ENCODE measurements at places on chromosomes 2 and 18. TPM values are rescaled to one million over a fixed set of nuclear protein-coding genes. Genes with fewer than 3 reads are reported as not detected.

DNA sequence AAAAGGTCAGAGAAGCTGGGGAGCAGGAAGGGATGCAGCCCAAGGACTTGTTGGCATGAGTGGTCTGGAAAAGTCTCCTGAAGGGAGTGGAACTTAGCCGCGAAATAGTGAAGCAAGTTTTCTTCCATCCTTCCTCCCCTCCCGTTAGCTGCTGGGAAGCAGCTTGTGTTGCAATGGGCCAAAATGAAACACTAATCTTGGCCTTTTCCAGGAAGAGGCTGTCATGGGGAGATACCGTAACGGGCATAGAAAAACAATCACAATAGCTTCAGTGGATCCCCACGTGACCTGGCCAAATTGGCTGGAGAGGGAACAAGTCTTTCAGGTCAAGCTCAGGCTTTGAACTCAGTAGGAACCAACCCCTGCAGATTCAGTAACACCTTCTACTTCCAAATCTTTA lies 49.3 kb downstream of the SEMA4F start:
- no peaks in the 10 kb centered on the region for H3K36me3 ChIP-seq
- no peaks in the 10 kb centered on the region for H3K4me1 ChIP-seq
- DNase-seq = no peak
- H3K27ac ChIP-seq = no peak overlapping the region
- no peak overlapping the region for H3K4me3 ChIP-seq

- peaks cover 4% of the 10 kb centered on the region for H3K4me1 ChIP-seq
- H3K27ac ChIP-seq = no peak overlapping the region
- H3K27me3 ChIP-seq = peaks cover 18% of the 10 kb centered on the region
- peaks cover 6% of the 10 kb centered on the region for H3K36me3 ChIP-seq
Measured at GRCh38 chr2:115165529-115166109, 723.2 kb downstream of the DPP10 start.

DNA sequence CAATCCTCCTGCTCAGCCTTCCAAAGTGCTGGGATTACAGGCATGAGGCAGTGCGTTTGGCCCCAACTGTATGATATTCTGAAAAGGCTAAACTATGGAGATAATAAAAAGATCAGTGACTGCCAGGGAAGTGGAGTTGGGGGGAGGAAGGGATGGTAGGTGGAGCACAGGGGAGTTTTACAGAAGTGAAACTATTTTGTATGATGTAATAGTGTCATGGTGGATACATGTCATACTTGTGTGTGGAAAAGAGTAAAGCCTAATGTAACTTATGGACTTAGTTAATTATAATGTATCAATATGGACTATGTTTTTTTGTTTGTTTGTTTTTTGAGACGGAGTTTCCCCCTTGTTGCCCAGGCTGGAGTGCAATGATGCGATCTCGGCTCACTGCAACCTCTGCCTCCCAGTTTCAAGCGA lies 2.9 kb upstream of the GGCX start:
- no peak for DNase-seq
- H3K36me3 ChIP-seq = peaks cover 2% of the 10 kb centered on the region
- H3K4me1 ChIP-seq = peaks cover 33% of the 10 kb centered on the region

- H3K4me3 ChIP-seq = peak overlapping the region; percentile 23
- peak; percentile 59 for DNase-seq
- peaks cover 22% of the 10 kb centered on the region for H3K27me3 ChIP-seq
Measured at GRCh38 chr2:241863536-241863954, 4.9 kb upstream of the PDCD1 start.

GRCh38 chr2:6562771-6563170 lies 302.9 kb downstream of the CMPK2 start:
- no peaks in the 10 kb centered on the region for H3K27me3 ChIP-seq
- H3K4me1 ChIP-seq = no peaks in the 10 kb centered on the region
- no peak for DNase-seq
- no peak overlapping the region for H3K4me3 ChIP-seq

DNA sequence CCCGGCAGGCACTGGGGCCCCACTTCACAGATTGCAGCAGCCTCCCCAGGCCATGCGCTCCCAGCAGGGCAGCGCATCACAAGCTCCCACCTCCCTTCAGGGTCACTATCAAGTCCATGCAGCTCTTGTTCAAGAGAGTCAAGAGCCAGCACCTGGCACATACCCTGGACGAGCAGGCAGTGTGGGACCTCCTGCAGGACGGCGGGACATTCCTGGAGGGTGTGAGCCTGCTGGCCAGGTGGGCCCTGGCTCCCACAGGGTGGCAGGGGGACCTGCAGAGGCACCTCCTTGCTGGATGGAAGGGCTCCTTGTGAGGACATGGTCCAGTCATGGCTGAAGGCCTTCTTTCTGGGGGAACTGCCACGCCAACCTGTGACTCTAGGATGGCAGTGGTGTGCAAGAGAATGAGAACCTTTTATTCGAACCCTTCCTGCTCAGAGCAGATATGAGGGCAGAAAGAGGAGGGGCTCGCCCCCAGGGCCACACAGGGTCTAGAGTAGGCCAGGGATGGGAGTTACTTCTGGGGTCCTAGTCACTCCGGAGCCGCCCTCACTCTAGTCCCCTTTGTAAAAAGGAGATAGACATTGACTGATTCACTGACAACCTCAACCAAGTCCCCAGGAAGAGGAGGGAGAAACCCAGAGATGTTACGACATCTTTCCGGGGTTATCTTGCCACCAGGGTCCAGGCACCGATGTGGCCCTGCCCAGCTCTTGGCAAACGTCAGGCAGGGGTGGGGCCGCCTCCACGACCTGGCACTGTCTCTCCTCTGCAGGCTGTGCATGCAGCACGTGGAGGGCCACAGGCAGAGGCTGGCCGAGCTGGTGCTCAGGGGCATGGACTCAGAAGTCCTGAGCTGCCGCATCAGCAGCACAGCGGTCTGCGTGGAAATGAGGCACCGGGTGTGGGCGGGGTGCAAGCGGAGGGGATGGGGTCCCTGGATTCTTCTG lies 31.3 kb downstream of the HJURP start:
- H3K36me3 ChIP-seq = no peaks in the 10 kb centered on the region
- H3K27ac ChIP-seq = no peak overlapping the region
- H3K27me3 ChIP-seq = peaks cover 11% of the 10 kb centered on the region
- no peak overlapping the region for H3K4me3 ChIP-seq

GRCh38 chr2:54601339-54601738 lies 122.1 kb upstream of the EML6 start:
- peak overlapping the region; percentile 32 for H3K4me3 ChIP-seq
- peaks cover 99% of the 10 kb centered on the region for H3K4me1 ChIP-seq
- peak overlapping the region; percentile 69 for H3K27ac ChIP-seq
- H3K36me3 ChIP-seq = peaks cover 56% of the 10 kb centered on the region
- no peak for DNase-seq

- H3K36me3 ChIP-seq = no peaks in the 10 kb centered on the region
- H3K4me1 ChIP-seq = no peaks in the 10 kb centered on the region
- H3K27ac ChIP-seq = no peak overlapping the region
- H3K4me3 ChIP-seq = no peak overlapping the region
Measured at GRCh38 chr2:129192841-129193253, 786.6 kb upstream of the RAB6C start.

DNA sequence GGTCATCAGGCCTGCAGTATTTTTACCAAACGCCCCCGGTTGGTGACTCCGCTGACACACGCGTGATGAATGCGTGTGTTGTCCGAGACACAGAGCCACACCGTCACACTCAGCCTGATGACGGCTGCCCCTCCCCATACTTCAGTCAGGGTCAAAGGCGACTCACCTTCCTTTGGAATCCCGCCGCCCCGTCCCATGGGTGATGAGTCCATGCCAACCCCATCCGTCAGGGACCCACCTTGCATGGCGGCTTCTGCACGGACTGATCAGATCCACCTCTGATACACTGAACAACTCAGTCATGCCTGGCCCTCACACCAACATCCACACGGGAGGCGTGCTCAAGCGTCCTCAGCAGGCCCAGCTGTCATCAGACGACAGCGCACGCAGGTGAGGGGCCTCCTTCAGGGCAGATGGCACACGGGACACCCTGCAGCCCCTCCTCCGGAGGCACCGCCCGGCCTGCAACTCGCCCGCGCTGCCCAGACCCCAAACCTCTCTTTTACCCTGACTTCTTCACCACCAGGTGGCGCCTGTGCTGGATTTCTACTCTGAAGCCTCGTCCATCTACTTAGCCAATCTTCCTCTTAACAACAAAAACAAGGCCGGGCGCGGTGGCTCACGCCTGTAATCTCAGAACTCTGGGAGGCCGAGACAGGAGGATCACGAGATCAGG lies 89.2 kb downstream of the ZNF516 start:
- peak; percentile 62 for DNase-seq
- no peaks in the 10 kb centered on the region for H3K27me3 ChIP-seq
- no peaks in the 10 kb centered on the region for H3K36me3 ChIP-seq
- H3K4me3 ChIP-seq = no peak overlapping the region

DNA sequence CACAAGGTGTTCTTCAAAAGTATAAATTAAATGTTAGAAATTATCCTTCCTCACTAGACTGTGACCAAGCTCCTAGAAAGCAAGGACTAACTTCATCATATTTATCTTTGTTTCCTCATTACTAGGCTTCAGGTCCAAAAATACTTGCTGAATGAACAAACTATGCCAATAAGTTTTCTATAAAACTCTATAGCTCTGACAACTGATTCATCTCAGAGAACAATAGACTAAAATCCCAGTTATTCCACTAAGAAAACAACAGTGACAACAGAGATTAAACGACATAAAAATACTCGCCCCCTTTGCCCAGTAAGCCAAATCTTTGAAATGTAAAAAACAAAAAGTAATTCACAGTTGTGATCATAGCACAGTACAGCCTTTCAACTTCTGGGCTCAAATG lies 13.6 kb downstream of the TLK1 start:
- no peak for DNase-seq
- H3K27me3 ChIP-seq = no peaks in the 10 kb centered on the region
- peaks cover 17% of the 10 kb centered on the region for H3K36me3 ChIP-seq
- H3K4me1 ChIP-seq = peaks cover 47% of the 10 kb centered on the region
- H3K27ac ChIP-seq = no peak overlapping the region
- H3K4me3 ChIP-seq = no peak overlapping the region

DNA sequence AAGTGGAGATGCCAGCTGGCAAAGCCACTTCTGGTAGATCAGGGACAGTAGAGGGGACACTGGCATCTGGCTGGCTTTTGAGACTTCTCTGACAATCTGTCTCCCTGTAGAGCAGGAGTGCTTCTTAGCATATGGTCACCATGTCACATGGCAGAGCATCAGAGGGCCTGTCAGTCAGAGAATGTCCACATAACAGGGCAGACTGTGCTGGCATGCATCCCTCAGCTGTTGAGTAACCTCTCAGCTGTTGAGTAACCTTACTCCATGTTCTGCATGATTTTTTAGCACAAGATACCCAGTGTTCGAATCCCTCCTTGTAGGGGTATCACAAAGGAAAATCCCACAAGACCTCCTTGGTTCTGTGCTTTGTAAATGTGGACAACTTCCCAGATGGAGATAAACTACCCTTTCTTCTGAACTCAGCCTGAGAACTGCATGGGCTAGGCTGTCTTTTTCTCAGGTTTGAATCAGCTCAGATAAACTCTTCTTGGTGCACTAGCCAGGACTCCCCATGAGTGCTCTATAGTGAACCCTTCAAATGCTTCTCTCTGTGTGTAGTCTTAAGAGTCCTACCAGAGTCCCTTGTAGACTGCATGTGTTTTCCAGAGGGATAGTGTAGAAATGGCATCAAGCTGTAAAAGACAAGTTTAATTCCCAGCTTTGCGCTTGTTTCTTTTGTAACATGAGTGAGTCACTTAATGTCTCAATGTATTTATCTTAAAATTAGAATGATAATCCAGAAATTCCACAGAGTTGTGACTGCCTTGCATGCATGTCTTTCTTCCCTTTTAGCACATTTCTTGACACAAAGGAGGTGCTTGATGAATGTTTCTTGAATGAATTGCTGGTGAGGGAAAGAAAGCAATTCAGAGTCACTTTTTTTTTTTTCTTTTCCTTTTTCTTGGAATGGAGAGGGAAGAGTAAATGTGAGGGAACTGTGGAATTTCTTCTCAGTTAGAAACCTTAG lies 442.3 kb upstream of the HNMT start:
- no peak overlapping the region for H3K4me3 ChIP-seq
- no peak overlapping the region for H3K27ac ChIP-seq
- no peaks in the 10 kb centered on the region for H3K27me3 ChIP-seq
- no peaks in the 10 kb centered on the region for H3K4me1 ChIP-seq
- DNase-seq = no peak

DNA sequence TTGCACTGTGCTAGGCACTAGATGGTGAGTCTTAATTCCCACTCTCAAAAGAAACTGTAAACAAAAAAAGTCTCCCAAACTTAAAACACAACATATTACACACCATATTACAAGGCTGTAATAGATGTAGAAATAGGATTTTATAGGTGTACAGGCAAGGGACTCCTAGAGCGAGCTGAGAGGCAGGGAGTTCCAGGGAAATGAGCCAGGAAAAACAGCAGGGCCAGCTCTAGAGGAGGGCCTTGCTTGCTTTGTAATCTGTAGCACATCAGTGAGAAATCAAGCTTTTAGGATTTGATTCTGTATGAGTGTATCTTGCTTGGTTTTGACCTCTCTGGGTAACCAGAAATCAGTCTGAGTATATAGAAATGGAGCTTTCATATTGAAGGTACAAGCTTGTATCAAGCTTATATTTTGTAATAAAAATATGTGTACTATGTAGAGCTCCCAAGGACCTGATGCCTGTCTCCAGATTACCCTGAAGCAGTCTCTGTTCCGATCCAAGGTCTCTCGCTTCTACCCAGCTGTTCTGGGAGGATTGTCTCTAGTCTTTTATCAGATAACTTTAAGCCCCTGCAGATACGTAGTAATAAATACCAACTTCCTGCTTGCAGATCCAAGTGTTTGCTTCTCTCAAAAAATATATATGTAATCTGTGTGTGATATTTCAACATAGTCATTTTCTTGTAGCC lies 73.0 kb downstream of the MYO1B start:
- no peaks in the 10 kb centered on the region for H3K36me3 ChIP-seq
- DNase-seq = no peak
- H3K4me3 ChIP-seq = no peak overlapping the region
- no peak overlapping the region for H3K27ac ChIP-seq

DNA sequence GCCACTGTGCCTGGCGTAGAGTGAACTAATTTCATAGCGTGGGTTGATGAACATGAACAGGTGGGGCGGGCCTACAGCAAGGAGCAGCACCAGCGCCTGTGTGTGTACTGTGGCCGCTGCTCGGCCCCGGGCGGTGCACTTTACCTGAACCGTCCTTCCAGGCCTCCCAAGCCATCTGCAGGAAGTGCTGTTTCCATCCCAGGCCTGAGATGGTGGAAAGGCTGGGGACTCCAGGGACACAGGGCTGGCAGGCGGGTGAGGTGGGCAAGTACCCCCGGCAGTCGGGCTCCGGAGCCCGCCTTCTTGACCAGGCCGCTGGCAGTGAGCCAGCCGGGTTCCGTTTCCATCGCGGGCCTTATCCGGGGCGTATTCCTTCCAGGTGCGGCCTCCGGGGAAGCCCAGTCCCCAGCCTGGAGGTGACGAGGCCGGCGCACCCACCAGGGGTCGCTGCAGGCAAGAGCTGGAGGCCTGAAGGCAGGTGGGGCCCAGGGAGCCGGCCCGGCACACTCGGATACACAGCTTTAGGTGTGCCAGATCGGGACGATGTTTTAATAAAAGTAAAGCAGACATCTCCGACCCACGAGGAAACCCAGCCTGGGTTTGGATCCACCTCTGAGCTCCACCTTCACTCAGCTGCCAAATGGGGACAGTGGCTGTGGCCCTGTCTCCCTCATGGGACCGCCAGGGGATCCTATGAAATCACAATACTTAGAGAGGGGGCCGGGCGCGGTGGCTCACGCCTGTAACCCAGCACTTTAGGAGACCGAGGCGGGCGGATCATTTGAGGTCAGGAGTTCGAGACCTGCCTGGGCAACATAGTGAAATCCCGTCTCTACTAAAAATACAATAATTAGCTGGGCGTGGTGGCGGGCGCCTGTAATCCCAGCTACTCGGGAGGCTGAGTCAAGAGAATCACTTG lies 22.7 kb upstream of the PDIA6 start:
- H3K27ac ChIP-seq = no peak overlapping the region
- no peaks in the 10 kb centered on the region for H3K36me3 ChIP-seq
- peak; percentile 76 for DNase-seq
- no peak overlapping the region for H3K4me3 ChIP-seq
- peaks cover 13% of the 10 kb centered on the region for H3K27me3 ChIP-seq

Gene TRAPPC8
- total RNA-seq = 42.1 TPM

Gene COL5A2
- total RNA-seq = 2.7 TPM

Gene ZDBF2
- total RNA-seq = 4.3 TPM

Gene NYAP2
- not detected for total RNA-seq

Gene ARHGEF4
- total RNA-seq = 2.9 TPM

Data from activated CD8-positive, alpha-beta T cell treated with anti-CD3 and anti-CD28 coated beads, Interleukin-2, amount 10 ng/mL, durations not matched to agents 7 days and 5 days (primary cell).